AG04450 (cell line): ENCODE measurements at places on chromosomes 11 and 22.

DNA sequence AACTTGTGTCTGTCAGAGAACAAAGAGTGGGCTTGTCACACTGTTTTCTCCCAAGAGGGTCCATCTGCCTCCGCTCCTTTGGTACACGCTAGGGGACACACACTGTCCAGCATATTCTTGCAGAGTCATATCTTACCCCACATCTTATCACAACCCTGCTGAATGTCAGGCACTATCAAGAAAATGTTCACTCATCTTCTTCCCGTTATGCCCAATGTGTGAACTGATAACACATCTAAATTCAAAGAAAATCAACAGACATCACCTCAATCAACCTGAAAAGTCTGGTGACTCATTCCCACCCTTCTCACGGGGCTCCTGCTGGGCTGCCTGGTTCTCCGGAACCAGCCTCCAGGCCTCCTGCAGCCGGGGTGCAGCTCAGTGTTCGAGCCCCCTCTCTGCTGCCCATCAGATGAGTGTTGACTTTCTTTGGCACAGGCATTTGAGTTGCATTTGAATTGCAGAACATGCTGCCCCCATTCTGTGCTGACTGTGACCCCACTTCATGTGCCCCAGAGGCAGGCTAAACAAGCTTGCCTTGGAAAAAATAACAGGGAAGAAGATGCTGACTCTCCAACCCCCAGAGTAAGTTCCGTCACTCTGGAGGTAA, 19.4 kb downstream of the GRAP2 start:
- no peak for DNase-seq

DNA sequence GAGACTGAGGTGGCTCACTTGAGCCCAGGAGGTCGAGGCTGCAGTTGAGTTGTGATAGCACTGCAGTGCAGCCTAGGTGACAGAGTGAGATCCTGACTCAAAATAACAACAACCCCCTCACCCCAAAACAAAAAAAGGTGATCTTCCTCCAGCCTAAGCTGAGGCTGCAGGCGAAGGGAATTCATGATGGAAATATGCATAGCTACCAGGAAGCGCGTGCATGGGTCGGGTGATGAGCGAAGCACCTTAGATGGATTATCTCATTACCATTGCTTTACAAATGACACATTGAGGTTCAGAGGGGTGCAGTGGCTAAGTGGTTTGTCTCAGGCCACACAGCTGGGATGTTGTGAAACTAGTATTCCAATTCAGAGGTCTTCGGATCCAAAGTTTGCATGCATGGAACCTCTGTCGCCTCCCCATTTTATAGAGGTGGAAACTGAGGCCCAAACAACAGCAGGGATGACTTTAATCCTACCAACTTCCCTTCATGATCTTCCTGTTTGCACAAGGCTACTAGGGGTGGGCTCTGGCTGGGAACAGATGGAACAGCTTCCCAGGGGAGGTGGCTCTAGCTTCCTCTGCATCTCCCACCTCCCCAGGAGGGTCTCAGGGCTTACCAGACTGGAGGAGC, 4.6 kb downstream of the SLC29A2 start:
- DNase-seq = no peak

GRCh38 chr22:25818541-25818940, 76.6 kb downstream of the MYO18B start:
- DNase-seq = no peak

DNA sequence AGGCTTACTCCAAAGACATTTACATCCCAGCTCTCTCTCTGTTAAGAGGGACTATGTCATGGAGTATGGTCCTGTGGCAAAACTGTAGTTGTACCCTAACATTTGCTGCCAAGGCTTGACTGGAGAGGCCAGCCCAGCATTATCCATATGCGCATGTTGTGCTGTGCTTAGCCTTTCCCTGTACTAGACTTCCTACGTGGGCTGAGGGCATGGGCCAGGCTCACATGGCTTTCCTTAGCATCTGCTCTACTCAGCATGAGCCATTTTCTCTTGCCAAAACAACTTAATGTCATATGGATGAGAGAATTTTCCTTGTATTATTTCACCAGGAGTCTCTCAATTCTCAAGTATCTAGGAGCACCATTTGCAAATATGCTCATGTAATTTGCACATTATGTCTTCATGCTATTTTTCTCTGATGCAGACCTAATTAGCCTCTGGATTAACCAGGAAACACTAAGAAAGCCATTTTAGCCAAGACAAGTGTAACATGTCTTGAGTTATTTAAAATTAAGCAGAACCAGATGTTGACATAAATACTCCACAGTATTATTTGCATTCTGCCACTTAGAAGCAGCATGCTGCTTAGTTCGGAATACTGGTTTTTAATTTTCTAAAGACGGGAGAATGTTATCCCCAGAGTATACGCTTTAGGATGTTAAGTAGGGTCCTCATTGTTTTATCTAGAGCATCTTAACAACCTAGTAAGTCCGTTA, 71.7 kb upstream of the FAR1 start:
- DNase-seq = no peak

DNA sequence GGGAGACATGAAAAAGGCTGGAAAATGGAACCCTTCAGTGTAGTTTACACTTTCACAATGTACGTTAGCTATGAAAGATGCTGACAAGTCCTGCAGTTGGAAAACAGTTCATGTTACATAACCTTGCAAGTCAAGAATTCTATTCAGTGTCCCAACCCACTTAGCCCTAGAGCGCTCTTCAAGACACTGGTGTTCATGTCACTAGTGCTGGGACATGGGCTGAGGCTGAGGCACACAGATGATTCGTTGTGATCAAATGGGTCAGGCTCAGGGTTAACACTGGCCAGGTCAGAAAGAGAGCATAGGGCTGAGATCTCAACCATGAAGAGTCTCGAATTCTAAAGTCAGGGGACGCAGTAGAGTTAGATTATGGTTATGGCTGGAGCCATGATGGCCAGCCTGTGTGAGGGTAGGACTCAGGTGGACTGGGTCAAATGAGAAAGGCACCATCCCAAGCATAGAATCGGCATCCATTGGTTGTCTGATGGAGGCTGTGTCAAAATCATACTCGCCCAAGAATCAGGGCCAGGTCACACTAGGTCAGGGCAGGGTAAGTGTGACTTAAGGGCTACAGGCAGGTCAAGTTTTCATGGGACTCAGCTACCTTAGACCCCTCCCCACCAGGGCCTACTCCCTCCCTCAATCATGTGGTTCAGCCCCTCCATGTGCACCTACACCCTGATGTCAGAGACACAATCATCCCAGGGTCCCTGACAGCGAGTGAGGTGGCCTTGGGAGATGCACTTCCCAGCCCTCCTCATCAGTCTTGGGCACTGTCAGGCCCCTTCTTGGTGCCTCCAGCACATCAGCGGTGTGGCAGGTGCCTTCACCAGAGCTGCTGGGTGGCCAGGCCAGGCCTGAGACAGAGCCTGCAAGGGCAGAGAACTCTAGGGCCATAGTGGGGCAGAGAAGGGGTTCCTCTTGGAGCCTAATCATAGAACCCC, 20.2 kb downstream of the IGLL5 start:
- DNase-seq = no peak

DNA sequence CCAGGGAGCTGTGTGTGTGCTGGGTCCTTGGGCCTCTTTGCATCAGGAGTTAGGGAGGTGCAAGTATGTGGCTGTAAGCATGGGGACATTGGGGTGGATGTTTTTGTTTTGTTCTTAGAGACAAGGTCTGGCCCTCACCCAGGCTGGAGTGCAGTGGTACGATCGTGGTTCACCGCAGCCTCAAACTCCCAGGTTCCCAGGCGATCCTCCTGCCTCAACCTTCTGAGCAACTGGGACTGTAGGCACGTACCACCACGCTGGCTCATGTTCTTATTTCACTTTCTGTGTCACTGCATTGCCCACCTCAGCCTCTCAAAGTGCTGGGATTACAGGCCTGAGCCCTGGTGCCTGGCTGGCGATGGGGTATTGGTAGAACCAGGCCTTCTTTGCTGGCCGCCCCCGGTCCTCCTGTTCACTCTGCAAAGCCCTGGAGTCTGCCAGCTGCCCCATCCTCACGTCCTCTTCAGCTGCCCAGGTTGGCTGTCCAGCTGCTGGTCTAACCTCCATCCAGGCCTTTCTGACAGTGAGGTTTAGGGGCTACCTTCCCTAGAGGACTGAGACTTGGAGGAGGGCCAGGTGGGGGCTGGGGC, 851 bp upstream of the GRAMD4 start:
- no peak for DNase-seq

GRCh38 chr22:37163575-37164504, 14.1 kb upstream of the IL2RB start:
- no peak for DNase-seq

- DNase-seq = no peak
Observed at GRCh38 chr11:45834298-45834756, 12.9 kb upstream of the CRY2 start.

DNA sequence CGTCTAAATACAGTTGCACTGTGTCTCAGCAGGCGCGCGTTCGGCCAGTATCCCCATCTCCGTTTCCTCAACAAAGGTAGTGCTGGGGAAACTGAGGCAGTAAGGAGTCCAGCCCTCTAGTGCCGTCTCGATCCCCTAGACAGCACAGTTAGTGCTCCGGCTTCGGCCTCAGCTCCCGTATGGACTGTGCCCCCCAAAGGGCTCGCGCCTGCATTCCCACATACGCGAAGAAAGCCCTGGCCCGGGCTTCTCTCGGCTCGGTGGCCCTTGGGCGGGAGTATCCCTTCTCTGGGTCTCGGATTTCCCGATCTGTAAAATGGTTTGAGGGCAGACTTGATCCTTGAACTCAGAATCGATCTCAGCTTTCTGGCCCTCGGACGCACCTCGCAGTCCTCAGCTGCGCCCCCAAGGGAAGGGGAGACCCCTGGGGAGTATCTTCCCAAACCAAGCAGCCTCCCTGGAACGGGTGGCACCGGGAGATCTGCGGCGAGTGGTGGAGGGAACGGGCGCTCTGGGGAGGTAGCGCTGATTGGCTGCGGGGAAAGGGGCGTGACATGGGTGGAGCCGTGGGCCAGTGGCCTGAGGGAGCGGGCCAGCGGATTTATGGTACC, 759 bp upstream of the PEX16 start:
- peak; percentile 24 for DNase-seq

DNA sequence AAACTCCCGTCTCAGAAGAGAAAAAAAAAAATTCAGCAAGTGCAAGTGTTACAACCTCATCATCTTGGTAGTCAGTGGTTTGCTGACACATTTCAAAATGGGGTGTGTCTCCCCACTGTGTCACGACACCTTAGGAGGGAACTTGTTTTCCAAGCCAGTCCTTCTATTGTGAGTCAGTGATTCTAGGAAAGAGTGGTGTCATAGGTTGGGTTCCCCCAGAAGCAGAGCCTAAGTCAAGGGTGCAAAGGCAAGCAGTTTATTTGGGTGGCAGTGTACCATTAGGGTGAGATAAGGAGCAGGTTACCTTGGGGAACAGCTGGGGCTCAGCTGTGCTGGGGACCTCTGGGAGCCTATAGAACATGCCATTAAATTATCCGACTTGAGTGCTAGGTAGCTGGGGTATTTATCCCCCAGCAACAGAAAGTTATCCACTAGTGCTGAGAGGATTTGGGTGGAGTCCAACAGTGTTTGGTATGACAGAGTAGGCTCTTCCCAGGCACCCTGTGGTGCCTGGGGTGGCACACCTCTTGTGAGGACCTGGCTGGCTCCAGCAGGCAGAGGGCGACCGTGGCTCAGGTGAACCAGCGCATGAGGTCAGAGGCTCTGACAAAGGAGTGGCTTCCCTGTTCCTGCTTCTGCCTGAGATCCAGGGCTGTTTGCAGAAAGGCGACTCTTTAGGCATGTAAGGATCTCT, 41.7 kb downstream of the KIAA1671 start:
- DNase-seq = no peak

- DNase-seq = no peak
Observed at GRCh38 chr22:26097840-26098239, 71.4 kb upstream of the SEZ6L start.

GRCh38 chr11:65381716-65382032, 772 bp downstream of the SLC25A45 start:
- DNase-seq = no peak

GRCh38 chr11:118565051-118565450, 680 bp downstream of the IFT46 start:
- DNase-seq = no peak

GRCh38 chr11:71316701-71317100, 64.3 kb upstream of the SHANK2 start:
- DNase-seq = no peak

DNA sequence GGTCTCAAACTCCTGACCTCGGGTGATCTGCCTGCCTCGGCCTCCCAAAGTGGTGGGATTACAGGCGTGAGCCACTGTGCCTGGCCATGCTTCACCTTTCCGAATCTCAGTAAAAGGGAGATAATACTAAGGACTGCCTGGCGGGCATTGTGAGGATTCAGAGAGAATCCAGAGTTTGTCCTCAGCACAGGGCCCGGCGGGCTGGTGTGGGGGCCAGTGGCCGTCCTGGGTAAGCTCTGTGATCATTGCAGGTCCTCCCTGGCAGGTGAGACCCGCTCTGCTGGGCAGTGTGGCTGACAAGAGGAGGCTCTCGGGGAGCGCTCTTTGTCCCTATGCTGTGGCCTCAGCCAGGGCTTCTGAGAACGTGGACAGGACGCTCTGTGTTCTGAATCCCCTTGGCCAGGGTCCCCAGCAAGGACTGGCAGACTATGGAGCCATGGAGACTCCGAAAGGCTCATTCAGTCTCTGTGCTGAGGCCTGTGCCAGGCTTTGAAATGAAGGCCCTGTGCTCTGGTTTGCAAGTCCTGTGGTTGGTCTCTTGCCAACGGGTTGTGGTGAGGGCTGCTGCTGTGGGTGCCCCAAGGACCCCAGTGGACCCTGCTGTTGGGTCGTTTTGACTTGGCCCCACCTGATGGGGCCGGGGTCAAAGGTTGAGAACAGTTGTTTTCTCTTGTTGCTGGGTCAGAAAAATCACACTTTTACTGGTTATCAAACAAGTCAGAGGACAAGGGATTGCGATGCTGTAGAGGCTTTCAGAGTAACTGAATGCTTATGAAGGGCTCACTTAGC, 2.1 kb downstream of the TPCN2 start:
- no peak for DNase-seq

- no peak for DNase-seq
Observed at GRCh38 chr11:134345237-134345550, 13.4 kb downstream of the GLB1L2 start.

DNA sequence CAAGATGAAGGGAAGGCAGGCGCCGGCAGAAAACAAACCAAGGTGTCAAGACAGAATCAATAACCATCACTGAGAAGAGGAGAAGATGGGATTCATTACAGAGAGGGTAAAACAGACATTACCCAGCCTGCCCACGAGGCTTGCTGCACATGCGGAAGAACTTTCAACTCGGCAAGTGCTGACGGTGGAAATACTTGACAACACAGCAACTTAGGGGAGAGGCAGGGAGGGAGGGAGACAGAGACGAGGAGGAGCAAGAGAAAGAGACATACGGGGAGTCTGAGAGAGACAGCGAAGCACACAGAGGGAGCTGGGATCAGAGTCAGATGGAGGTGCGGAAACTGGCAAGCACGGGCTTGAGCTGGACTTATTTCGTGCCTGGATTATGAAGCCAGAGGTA, 129.3 kb upstream of the NECTIN1 start:
- no peak for DNase-seq
